ENCODE measurements at places on chromosomes 6 and 20.

GRCh38 chr20:9919271-9920014 is 80.6 kb upstream of the PAK5 start:
- DNase-seq, result no peak

DNA sequence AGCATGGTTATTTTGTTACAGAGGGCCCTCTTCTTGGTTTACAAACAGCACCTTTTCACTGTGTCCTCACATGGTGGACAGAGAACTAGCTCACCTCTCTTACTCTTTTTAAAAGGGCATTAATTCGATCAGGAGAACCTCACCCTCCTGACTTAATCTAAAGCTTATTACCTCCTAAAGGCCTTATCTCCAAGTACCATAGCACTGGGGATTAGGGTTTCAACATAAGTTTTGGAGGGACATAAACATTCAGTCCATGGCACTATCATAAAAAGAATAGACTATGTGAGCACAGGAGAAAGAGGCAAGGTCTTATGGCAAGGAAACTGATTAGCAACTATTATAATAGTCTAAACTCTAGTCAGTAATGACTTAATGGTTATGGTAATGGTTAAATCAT is 736.2 kb upstream of the ADGRB3 start:
- DNase-seq, result no peak

GRCh38 chr20:24958506-24959385 is 9.7 kb downstream of the CST7 start:
- DNase-seq, result no peak

DNA sequence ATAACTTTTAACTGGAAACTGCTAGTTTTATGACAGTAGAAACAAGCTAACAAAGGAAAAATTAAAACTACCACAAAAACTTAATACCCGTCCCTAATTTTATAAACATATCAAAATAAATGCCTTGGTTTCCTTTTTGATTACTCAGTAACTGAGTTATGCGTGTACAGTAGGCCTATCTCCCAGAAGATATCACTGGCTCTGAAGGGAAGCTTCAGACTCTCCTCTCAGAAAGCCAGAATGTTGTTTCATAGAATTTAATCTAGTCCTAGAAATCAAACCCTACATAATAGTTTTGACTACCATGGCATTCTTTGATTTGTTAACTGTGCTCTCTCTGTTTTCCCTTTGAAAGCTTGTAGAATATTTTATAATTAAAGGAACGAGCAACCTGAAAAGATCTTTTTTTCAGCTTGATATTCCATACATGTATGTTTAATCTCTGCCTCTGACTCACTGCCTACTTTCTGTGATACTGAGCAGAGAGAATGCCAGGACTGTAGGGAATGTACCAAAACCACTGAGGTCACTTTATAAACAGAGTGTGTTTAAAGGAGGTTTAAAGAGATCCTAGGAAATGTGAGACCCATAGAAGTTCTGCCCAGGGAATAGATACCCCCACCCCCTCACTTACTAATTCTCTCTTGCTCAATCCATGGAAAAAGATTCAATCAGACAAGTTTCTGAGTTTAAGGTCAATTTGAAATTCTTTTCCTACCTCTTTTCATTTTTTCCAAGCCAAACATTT is 311.5 kb downstream of the HDGFL1 start:
- peak; percentile 76 for DNase-seq

DNA sequence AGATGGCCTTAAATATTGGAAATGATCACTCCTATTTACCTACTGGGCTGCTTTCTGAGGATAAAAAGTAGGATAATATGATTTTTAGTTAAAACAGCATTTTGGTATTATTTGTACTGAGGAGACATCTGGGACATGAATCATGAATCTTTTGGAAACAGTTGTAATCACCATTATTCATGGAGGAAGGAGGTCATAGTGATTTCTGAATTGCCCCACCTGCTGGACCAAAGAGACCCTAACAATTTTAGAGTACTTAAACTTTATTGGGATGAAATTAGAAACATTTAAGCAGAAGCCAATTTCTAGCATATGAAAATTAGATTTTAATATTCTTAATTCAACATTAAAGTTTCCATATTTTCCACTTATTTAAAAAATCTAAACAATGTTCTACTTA is 108.4 kb upstream of the SIM1 start:
- DNase-seq, result peak; percentile 41

- DNase-seq, result no peak
Measured at GRCh38 chr6:44646355-44646754, 258.8 kb downstream of the CDC5L start.

- peak; percentile 90 for DNase-seq
Measured at GRCh38 chr6:15365273-15365687, 119.4 kb downstream of the JARID2 start.

- no peak for DNase-seq
Measured at GRCh38 chr6:149278997-149279396, 38.5 kb upstream of the TAB2 start.

DNA sequence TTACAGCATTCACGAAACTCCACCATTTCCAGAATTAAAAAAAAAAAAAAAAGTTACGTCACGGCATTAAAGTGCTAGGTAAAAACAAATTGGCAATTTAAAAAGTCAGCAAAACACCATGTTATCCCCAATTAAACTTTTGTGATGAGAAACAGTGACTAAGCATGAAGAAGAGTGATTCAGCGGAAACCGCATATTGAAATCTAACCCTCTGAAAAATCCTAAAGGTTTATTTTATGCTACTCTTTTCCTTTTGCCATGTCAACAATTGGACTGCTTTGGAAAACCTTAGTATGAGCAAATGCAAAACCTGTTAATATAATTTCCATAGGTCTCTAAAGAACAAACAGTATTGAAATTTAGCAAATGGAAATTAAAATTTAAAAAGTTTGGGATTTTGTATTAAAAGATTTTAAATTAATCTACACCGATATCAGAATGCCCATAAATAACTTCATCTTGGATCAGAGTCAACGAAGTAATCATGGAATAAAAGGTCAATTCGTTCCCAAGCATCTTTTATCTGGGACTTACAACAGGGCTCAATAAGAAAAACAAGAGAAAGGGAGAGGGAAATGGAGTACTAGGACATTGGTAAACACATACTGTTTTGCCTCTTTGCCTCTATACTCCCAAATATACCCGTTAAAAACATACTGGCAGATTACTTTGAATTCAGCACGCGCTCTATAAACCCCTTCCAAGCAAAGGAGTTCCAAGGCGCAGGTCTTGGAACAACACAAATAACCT is 1.1 kb downstream of the FBXO30 start:
- DNase-seq, result peak; percentile 6

DNA sequence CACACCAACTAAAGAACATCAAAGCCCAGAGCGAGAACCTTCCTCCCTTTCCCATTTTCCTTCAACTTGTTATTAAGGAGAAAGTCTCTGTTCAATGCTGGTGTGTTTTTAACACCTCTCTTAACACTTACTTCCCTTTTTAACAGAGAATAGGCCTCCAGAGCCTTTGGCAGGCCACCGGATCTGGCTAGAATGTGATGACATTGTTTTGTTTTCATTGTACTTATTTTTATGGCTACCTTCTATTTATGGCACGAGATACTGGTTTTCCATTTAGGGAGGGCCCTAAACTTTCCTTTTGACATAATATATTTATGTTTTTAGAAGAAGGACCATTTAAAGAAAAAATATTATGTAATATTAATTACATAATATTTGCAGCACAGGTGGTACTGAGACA is 21.6 kb downstream of the TCF15 start:
- DNase-seq, result no peak

DNA sequence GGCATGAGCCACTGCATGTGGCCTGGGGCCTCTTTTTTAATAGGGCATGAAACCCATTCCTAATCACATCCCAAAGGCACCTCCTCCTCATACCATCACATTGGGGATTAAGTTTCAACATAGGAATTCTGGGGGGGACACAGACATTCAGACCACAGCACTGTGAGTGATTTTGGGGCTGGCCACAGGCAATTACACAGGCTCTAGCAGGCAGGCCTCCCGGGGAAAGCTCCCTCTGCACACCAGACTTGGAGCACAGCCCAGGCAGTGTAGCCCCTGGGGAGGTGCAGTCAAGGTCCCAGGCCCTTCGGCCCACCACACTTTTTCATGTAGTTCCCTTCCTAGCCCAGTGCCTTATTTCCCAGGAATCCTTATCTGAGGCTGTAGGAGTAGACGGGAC is 5.5 kb downstream of the SFT2D1 start:
- DNase-seq, result no peak

- no peak for DNase-seq
Measured at GRCh38 chr20:370977-371754, 9.4 kb upstream of the TRIB3 start.

Measured in COLO829 (cell line).